ENCODE measurements at places on chromosomes 13 and 19. TPM values are rescaled to one million over a fixed set of nuclear protein-coding genes. Genes with fewer than 3 reads are reported as not detected.
A peak's percentile ranks its signal among the peaks of the same experiment; 100 is the strongest.

GRCh38 chr19:56103027-56103614 is 18.0 kb downstream of the ZNF787 start:
- no peak for DNase-seq

DNA sequence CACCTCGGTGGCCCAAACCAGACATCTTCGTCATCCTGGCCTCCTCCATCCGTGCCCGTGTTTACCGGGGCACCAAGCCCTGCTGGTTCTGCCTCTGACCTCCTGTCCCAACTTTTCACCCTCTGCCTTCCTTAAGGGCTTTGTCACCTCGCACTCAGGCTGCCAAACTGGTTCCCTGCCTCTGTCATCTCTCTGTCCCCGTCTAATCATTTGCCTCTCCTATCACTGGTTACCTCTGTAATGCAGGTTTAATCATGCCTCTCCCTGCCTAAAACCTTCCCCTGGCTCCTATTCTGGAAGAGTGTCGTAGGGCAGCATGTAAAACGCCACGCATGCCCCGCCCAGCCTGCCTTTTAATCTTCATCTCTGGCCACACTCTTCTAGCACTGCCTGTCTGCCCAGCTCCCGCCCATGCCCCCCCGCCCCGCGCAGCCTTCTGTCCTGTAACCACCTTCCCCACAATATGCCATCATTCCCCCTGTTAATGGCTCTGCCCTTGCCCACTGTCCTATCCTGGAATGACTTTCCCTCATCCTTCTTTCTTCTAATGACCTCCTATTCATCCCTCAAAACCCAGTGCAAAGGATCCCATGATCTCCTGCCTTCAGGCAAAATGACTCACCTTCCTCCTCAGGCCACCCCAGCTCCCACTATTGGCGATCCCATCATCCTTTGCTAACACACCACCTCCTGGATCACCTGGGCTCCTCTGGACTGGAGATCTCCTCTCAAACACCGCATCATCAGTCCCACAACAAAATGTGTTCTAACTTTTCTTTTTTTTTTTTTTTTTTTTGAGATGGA is 66.7 kb downstream of the PEX11G start:
- no peak for DNase-seq

GRCh38 chr13:23995283-23996073 is 98.2 kb upstream of the C1QTNF9B start:
- DNase-seq, result no peak

GRCh38 chr19:29967623-29968022 is 25.6 kb downstream of the URI1 start:
- peak; percentile 23 for DNase-seq

GRCh38 chr19:36963280-36963679 is 47.1 kb downstream of the ZNF568 start:
- DNase-seq, result no peak

GRCh38 chr13:68176475-68176874 is 946.3 kb upstream of the PCDH9 start:
- no peak for DNase-seq

- DNase-seq, result no peak
These were observed 52.8 kb downstream of the RUBCNL start for GRCh38 chr13:46334035-46334822.

GRCh38 chr19:41887711-41888382 is 4.9 kb downstream of the ARHGEF1 start:
- DNase-seq, result no peak

The SOHLH2 gene
- total RNA-seq, result 17.9 TPM

The NKPD1 gene
- 1.3 TPM for total RNA-seq
